ENCODE measurements at places on chromosomes 5 and 9.

DNA sequence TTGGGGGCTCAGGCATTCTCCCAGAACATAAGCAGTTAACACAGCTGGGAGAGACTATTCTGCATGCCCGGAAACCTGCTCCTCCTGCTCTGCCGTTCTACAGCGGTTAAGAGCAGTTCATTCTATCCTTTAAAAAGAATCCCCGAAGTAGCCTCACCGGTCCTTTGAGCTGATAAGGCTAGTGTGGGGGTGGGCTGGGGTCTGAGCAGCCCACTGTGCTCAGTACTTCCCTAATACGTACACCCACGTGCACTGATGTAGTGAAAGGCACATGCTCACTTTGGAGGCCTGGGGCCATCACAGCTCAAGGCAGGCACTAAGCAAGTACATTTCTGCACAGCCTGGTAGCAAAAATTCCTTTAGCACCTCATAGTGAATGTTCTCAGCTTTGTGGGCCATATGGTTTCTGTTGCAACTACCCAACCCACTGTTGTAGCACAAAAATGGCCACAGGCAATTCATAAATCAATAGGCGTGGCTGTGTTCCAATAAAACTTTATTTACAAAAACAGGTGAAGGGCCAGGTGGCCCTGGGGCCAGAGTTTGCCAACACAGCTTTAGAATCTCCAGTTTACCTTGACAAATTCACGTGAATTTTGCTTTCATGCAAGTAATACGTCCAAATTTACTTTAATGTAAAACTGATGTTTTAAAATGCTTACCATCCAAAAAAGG lies 136.4 kb downstream of the ZNF354C start:
- DNase-seq: no peak

DNA sequence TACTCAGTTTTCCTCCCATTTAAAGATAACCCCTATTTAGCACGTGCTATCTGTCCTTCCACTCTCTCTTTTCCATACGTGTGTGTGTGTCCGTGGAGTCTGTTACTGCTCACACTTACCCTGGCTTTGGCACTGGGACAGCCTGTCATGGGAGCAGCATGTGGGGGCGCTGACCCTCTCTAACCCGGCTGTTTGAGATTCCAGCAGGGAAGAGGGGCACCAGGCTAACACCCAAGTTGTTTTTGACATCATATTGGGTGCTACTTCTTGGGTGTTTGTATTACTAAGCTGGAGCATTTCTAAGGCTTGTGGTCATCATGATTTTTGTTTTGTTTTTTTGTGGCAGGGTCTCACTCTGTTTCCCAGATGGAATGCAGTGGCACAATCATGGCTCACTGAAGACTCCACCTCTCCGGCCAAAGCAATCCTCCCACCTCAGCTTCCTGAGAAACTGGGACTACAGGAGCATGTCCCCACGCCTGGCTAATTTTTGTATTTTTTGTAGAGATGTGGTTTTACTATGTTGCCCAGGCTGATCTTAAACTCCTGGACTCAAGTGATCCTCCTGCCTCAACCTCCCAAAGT lies 56.9 kb upstream of the SIMC1 start:
- no peak for DNase-seq

- no peak for DNase-seq
These were observed 138.5 kb downstream of the AOPEP start for GRCh38 chr9:94864862-94865509.

DNA sequence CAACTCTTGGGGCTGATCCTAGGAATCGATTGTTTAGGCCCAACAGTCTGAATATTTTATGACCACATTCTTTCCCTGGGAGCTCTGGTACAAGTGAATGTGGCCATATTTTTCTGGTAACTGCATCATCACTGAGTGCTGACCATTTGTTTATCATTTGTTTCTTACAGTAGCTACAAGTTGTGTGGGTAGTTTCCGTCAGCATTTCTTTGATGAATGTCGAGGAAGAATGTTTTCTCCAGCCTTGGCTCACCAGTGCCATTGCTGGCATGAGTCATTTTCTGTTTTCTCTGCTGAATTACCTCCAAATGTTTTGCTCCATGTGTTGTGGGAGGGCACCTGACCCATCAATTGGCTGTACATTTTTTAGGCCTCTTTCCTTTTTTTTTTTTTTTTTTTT lies 14.1 kb upstream of the CARD19 start:
- no peak for DNase-seq

DNA sequence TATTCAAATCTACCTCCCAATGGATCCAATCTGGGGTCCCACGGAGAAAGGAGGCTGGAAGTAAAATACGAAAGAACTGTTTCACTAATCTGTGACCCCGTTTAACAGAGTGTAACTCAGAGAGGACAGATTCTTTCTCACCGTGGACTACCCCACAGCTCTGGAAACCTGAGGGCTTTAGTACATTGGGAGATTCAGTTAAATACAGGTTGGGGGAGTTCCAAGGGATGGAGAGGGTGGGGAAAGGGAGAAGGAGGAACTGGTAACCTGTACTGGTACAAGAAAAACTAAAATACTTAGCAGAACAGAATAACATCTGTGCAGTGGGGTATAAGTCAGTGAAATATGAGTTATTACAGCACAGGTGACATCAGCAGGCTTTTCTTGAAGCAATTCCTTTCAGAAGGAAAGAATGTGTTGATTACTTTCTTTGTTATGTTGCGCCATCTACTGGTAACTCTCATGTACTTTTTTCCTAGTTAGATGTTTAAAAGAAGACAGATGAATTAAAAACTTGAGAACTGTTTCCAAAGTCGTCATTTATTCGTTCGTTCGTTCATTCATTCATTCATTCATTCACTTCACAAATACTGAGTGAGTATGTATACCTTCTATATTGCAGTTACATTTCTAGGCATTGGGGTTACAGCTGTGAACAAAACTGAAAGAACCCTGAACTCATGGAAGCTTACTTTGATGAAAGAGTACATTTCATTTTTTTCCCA lies 30.0 kb upstream of the STOM start:
- no peak for DNase-seq

DNA sequence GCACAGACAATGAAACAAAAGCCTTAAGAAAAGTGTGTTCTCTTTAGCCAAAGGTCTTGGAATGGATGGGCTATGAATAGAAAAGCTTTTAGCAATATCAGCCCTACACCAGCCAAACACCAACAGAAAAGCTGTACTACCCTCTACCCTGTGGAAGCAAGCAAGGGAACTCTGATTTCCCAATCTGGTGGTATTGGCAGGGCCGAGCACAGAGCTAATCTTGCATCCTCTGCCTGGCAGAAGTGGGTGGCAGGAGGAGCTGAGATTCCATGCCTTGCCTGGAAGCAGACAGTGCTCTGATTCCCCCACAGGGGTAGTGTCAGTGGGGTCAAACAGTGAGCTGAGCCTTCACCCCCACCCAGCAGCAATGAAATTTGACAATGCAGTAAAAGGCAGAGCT lies 29.6 kb upstream of the ZNF782 start:
- DNase-seq: no peak

DNA sequence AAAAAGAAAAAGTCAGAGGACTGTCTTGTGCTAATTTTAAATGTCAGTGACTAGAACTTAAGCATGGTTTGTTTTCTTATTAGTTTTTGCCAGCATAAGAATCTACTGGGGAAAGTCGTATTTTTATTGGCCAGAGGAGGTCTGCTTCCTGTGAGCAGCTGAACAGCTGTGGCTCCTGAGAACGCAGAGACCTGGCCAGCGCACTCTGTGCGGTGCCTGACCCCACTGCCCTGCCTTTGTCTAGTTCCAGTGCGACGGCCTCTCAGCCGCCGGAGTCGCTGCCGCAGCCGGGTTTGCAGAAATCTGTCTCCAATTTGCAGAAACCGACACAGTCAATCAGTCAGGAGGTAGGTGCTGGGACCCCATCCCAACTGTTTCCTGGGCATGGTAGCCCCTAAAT lies 42.5 kb downstream of the PRRC2B start:
- no peak for DNase-seq

- DNase-seq: no peak
These were observed 186.5 kb downstream of the NSG2 start for GRCh38 chr5:174231956-174232487.

GRCh38 chr9:15211160-15211814 lies 95.7 kb downstream of the TTC39B start:
- peak; percentile 16 for DNase-seq

DNA sequence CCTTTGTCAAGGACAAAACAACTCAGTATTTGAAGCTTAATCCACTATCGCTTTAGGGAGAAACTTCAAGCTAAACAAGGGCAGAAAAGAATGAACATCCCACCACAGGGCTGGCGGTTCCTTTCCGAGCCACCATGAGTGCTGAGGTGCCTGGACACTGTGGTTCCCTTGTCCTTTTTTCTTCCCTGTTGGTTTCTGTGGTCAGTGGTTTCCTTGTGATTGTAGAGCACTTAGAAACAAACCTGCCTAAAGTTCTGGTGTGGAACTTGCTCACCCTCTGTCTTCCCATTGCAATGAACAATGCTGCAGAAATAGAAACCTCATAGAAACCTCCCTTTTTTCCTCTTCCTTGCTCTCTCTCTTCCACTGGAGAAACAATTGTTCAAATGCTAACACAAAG lies 79.3 kb upstream of the TBC1D2 start:
- DNase-seq: no peak

DNA sequence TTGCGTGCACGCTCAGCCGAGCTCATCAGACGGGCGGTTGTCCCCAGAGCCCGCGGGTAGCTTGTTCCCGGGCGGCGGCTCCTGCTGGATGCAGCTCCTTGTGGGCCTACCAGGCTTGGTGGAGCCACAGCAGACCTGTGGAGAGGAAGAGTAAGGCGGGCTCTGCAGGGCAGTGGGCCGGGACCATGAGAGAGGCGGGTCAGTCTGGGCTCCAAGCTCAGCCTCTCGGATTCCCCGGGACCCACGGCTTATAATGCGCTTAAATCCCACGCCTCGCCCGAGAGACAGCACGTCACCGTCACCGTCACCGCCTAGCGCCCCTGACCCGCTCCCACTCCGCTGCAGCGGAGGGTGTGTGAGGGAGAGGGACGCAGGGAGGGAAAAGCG lies 1.9 kb upstream of the ANKRD18A start:
- DNase-seq: no peak

DNA sequence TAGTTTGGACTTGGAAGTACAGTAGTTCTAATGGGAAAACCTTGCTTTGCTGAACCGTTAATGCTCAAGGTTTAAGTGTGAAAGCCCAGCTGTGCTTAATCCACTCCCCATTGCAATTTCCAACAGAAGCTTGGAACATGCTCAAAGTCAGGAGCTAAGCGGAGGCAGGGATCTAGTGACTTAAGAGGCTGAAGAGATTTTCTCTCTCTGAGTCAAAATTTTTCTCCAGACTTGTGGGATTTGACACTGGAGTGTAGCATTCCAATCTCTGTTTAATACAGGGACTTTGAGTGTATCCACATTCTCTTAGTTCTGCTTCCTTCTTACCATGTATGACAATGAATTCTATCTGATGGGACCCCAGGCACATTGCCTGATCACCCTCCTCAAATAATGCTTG lies 471.8 kb downstream of the KIF4B start:
- no peak for DNase-seq

DNA sequence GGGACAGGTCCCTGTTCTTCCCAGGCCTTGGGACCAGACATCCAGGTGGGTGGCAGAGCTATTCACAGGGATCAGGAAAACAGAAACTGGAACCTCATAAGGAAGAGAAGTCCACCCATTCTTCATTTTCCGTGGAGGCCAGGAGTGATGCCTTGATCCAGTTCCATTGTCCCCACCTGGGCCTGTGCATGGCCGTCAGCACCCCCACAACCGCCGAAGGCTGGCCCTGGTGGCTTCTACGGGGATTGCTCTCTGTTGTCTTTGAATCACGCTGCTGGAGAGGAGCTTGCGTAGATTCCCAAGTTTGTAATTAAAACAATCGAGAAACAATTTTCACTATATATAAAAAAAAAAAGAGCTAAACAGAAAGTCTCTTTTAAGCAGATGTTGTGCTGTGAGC lies 134.4 kb downstream of the MVB12B start:
- no peak for DNase-seq

GRCh38 chr5:38456657-38457399 lies 99.6 kb downstream of the LIFR start:
- DNase-seq: no peak

All from activated naive CD4-positive, alpha-beta T cell (primary cell).